Lower lobe of right lung (tissue), 2 donors: ENCODE measurements at places on chromosomes 13 and 19. TPM values are rescaled to one million over a fixed set of nuclear protein-coding genes. Genes with fewer than 3 reads are reported as not detected.

The CPB2 gene
- 33.5 TPM for total RNA-seq

The ANKLE1 gene
- 0.92 TPM for total RNA-seq

The CARD8 gene
- 101 TPM for total RNA-seq

The ONECUT3 gene
- not detected for total RNA-seq

The OXGR1 gene
- 0.83 TPM for total RNA-seq

DNA sequence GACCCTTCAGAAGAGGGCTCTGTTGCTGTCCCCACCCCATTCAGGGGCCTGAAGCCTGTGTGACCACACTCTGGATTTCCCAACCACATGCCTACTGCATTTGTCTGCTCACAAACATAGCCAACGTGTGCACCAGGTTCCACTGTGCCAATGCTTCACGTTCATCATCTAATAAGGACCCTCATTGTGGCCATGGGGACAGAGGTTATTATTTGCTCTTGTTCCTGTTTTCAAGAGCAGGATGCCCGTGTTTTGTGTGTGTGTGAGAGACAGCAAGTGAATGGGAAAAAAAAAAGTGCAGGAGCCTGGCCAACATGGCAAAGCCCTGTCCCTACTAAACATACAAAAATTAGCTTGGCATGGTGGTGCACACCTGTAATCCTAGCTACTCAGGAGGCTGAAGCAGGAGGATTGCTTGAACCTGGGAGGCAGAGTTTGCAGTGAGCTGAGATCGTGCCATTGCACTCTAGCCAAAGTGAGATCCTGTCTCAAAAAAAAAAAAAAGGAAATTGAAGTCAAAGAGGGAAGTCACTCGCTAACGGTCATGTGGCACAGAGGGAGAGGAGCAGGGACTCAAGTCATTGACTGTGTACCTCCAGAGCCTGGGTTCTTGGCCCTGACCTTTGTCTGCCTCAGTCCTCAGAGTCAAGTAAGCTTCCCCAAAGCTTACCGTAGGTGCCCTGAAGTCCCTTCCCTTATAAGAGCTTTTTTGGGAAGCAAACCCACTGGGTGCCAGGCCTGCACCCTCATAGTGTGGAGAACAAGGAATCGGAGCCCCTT, 6.9 kb downstream of the B3GNT8 start:
- DNase-seq, result peak; percentile 66

DNA sequence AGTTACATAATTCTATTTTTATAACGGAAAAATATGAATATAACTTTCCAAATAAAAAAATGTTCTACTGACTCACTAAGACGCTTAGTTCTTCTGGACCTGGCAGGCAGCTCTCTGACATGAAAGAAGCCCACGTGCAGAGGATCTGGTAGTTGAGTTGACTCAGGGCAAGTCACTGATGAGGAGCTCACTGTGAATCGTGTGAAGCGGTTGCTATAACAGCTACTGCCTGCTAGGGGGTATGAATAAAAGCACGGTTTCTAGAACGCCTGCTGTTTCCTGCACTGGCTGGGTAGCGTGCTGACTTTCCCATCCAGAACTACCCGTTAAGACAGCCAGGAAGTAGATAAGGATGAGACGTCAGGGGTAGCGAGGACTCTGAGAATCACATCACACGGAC, 54.7 kb upstream of the WASF3 start:
- DNase-seq, result no peak

- DNase-seq, result peak; percentile 85
Measured at GRCh38 chr19:531009-531752, 379 bp upstream of the CDC34 start.

DNA sequence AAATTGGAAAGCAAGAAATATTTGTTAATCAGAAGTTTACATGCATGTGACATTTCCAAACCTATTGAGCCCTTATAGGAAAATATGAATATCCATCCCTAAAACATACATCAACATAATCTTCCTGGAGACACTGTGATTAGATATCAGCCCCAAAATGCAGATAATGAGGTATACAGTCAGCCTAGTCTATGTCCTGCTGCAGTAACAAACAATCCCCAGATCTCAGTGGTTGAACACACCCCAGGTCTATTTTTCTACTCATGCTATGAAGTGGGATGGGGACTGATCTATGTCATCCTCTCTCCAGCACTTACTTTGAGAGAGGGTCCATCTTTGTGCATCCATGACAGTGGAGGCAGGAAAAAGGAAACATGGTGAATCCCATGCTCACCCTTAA, 31.2 kb downstream of the CACNA1A start:
- DNase-seq, result no peak

DNA sequence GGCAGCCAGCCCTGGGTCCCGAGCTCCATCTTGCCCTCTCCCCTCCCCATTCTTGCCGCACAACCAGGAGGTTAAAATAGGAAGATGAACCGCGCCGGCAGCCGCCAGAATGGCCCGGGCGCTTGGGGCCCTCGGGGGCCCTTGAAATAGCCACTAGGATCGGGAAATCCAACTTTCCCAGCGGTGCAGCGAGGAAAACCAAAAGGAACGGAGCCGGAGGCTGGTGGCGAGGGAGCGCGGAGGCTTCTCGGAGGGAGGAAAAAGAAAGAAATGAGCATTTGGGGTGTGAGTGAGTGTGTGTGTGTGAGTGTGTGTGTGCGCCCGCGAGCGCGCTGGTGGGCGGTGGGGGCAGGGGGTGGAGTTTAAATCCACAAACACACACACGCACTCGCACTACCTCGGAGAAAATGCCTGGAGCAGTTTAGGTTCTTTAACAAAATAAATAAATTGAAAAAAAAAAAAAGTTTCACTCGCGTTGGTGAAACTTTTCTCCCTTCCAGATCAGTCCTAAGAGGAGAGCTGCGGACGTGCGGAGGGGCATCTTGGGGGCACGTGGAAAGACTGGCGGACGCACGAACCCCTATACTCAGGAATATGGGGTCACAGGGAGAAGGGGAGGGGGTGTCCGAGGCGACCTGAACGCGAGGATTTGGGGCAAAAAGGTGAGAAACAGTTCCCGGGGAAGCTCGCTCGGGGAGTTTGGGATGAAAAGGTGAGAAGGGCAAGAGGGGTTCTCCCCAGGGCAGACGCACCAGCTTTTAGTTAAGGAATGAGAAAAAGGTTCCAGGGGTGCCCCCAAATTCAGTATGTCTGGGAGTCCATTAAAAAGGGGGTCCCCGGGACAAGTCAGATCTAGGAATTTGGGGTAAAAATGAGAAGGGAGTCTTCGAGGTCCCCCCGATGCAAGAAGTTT, 1.3 kb downstream of the RFX2 start:
- peak; percentile 74 for DNase-seq

DNA sequence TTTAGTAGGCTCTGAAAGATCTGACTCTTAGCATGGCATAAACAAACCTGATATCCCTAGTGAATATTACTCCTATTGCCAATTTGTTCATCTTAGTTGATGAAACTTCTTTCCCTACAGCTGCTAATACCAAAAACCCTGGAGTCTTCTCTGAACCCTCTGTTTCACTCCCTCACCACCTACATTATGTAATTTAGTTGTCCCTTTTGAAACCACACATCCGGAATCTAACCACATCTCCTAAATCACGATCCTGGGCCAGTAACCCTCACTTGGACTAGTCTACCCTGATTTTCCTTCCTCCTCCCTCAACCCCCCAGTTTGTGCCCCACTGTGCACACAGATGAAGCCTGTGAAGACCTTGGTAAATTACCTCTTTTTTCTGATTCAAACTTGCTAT, 1.2 kb downstream of the ZNF256 start:
- no peak for DNase-seq

GRCh38 chr19:29539670-29540069, 13.9 kb downstream of the VSTM2B start:
- no peak for DNase-seq

GRCh38 chr19:54436031-54436523, 12.9 kb upstream of the LENG8 start:
- DNase-seq, result no peak

DNA sequence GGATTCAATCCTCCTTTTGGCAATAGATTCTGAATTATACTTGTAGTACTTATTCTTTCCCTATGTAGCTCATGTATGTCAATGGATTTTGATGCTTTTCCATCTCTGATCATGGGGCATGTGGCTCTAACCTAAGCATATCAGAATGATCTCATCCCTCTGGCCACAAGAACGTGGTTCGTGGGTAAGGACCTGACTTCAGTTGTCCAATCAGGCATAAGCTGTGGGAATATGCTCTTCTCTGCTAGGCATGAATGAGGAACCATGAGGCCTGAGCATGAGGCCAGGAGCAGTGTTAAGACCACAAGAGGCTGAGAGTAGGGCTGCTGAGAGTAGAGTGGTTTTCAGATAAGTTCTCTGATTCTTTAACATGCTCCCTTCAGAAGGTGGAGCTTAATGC, 292.4 kb upstream of the TSHZ3 start:
- DNase-seq, result no peak

GRCh38 chr13:41833201-41833600, 127.7 kb downstream of the VWA8 start:
- DNase-seq, result no peak
